ENCODE measurements at places on chromosomes 2 and 18.

DNA sequence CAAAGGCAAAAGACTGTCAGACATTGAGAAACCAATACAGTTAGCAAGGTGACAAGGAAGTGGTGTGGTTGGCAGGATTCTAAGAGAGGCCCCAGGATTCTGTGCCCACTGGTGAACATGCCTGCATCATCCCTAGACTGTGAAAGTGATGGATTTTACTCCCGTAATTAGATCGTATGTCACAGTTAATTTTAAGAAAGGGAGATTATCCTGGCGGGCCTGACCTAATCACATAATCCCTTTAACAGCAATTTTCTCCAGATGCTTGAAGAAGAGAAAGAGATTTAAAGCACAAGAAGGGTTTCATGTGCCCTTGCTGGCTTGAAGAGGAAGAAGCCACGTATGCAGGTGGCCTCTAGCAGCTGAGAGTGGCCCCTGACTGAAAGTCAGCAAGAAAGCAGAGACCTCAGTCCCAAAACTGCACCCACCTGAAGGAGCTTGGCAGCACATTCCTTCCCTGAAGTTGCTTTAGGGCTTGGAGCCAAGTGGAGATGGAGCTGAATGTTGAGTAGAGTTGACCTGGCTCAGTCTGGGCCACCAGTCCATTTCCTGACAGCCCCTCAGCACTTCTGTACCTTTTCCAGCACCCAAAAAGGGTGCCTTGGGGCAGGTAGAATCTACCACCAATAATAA is 49.1 kb downstream of the GTF3C3 start:
- no peak for DNase-seq

- DNase-seq: no peak
These were observed 56.2 kb downstream of the ITSN2 start for GRCh38 chr2:24304098-24304497.

DNA sequence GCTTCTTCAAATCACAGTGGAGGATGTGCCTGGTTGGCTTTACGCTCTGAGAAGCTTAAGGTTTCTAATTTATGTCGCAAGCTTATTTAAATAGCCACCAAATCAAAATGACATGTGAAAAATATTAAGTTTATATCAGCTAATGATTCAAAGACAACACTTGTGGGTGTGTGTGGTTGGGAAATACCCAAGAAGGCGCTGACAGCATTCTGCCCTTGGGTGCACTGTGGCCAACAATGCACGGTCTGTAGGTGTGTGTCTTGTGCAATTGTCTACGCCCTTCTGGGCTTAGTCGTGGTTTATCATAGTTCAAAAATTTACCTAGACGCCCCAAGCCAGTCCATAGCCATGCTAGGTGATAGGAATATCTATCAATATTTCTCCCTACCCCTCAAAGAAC is 60.9 kb downstream of the KCTD1 start:
- DNase-seq: no peak

- DNase-seq: no peak
These were observed 4.7 kb upstream of the HPCAL1 start for GRCh38 chr2:10297959-10298531.

- DNase-seq: no peak
These were observed 328.4 kb downstream of the CDH7 start for GRCh38 chr18:66078925-66079800.
